ENCODE measurements at places on chromosomes 6 and 20.

GRCh38 chr20:63435552-63435951 is 36.9 kb downstream of the KCNQ2 start:
- DNase-seq = no peak

- no peak for DNase-seq
These were observed 26.3 kb upstream of the TFAP2A start for GRCh38 chr6:10441004-10441654.

- DNase-seq = no peak
These were observed 7.7 kb downstream of the CYP21A2 start for GRCh38 chr6:32045811-32046449.

GRCh38 chr6:161003336-161003735 is 11.8 kb downstream of the MAP3K4 start:
- DNase-seq = no peak

GRCh38 chr6:163323274-163323673 is 91.2 kb upstream of the QKI start:
- no peak for DNase-seq

DNA sequence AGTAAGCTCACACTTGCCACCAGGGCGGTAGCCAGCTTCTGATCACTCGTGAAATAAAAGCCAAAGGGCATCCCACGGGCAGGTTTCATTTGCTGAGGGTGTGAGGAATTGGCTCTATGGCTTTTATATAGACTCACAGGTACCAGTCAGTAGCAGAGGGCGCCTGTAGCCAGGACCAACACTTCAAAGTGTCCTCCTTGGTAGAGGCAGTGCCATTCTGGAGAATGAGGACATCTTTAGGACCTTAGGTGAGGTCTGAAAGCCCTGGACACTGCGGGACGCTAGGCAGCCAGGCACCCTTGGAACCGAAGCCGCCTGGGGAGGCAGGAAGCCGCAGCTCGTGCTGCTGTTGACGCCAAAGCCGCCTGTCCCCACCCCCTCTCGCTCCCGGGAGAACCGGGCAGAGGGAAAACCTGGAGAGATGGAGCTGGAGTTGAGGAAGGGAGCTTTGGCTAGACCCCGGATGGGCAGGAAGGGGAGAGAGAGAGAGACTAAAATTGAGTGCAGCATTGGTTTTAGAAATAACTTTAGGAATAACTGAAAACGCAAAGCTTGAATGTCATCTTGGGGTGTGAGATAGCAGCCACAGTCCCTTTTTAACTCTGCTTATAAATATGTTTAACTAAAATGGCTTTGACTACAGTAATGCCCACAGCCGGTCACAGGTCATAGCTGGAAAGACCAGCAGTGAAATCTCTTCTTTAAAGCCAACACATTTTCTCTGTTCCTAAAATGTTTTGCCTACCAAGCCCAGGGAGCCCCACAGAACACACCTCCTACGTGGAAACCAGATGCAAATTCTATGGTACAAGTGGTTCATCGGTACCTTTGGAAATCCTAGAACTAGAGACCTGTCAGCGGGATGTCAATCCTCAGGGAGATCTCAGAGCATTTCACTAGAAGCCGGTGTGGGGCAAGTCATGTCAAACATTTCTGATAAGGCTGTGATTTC is 128.5 kb upstream of the CDYL start:
- peak; percentile 7 for DNase-seq
